ENCODE measurements at places on chromosomes 6 and 20.

DNA sequence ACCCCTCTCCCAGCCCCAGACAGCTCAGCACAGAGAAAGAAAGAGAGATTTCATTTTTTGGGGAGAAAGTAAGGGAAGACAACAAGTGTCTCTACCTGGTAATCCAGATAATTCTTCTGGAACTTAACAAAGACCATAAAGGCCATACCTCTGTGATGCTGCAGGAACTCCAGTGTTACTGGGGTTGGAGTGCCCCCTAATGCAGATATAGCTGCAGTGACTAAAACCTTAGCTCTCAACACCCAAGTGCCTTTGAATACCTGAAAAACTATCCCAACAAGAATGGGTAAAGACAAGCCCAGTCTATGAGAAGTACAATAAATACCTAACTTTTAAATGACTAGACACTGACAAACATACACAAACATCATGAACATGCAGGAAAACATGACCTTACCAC is 365.3 kb upstream of the PTCHD4 start:
- DNase-seq = peak; percentile 25

GRCh38 chr6:102313699-102314098 is 920.2 kb downstream of the GRIK2 start:
- DNase-seq = no peak

- DNase-seq = no peak
Observed at GRCh38 chr6:125277838-125278237, 23.9 kb downstream of the HDDC2 start.

DNA sequence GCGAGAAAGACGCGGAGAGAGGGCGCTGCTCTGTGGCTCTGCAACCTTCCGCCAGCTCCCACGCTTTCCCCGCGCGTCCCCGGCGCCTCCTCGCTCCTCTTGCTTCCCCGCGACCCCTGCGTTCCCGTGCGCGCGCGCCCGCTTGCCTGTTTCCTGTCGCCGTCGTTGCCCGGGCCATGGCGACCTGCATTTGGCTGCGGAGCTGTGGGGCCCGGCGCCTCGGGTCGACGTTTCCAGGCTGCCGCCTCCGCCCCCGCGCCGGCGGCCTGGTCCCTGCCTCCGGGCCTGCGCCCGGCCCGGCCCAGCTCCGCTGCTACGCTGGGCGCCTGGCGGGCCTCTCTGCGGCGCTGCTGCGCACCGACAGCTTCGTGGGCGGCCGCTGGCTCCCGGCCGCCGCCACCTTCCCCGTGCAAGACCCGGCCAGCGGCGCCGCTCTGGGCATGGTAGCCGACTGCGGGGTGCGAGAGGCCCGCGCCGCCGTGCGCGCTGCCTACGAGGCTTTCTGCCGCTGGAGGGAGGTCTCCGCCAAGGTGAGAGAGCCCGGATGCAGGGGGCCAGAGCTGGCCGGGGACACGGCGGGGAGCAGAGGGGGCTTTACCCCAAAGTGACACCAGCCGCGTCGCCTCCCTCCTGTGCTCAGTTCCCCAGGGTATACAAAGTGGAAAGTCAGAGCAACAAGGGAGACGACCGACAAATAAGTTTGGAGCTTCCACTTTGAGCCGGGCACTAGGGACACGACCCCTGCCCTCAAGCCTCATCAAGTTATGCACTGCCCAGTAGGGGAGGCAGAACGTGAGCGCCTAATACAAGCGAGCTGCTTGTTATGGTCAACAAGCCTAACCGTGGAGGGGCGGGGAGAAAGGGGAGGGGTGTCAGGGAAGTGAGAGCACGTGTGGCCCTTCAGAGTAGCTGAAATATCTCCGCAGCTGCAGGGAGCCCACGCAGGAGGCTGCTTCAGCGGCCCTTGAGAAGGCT is at the start of gene ALDH5A1:
TSS of gene ALDH5A1 (plus strand) at position 149 of the 975 bp plus-strand sequence. CDS start at position 177, 28 bp downstream.
- peak; percentile 18 for DNase-seq
